ENCODE measurements at places on chromosomes 4 and X. TPM values are rescaled to one million over a fixed set of nuclear protein-coding genes. Genes with fewer than 3 reads are reported as not detected.
A peak's percentile ranks its signal among the peaks of the same experiment; 100 is the strongest.

- no peak for DNase-seq
These were observed 232.3 kb downstream of the PTTG2 start for GRCh38 chr4:38192516-38192915.

NUP62CL gene
- 0.14 TPM for total RNA-seq

APELA gene
- not detected for total RNA-seq

DHX15 gene
- 99.2 TPM for total RNA-seq

GRCh38 chr4:22031423-22031822 lies 82.9 kb upstream of the KCNIP4 start:
- DNase-seq = no peak

GRCh38 chrX:133838761-133839676 lies 146.4 kb downstream of the GPC3 start:
- DNase-seq = no peak

DNA sequence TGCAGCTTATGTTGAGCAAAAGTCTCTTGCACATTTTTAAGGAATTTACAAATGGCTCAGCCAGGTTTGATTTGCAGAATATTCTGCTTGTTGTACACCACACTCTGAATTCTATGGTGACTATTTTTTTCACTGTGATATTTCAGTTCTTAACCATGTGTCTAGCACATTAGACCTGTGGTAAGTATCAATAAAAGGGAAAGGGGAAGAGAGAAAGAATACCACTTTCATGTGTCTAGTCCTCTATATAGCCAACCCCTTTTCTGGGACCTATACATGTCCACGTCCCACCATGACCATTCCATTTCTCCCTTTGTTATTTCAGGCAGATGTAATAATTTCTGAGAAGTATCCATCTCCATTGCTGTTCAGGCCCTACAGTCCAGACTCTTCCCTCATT lies 121.3 kb upstream of the PNPLA4 start:
- DNase-seq = no peak

ANOS1 gene
- 3.1 TPM for total RNA-seq

- no peak for DNase-seq
These were observed 2.4 kb upstream of the GPR82 start for GRCh38 chrX:41721590-41721989.

- DNase-seq = peak; percentile 84
These were observed 593 bp downstream of the ELF4 start for GRCh38 chrX:130109429-130110378.

DNA sequence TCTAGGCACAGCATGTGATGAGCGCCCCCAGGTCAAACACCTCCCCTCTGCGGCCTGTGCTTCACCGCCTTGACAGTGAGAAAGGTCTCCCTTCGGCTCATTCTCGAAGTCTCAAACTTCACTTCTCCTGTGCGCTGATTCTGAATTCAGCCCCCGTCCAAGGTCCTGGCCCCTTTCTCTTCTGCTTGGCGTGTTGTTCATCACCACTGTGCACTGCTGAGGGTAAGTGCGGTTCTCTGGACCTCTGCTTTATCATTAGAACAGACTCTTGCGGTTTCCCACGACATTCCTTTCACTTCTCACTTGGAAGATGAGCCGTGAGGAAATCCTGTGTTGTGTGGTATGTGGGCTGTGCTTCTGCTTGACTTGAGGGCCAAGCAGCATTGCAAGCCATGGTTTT lies 11.9 kb downstream of the HTT-AS start:
- no peak for DNase-seq

- DNase-seq = no peak
These were observed 125.6 kb upstream of the TTC29 start for GRCh38 chr4:147071209-147071740.

ADH1A gene
- 2.0 TPM for total RNA-seq

DNA sequence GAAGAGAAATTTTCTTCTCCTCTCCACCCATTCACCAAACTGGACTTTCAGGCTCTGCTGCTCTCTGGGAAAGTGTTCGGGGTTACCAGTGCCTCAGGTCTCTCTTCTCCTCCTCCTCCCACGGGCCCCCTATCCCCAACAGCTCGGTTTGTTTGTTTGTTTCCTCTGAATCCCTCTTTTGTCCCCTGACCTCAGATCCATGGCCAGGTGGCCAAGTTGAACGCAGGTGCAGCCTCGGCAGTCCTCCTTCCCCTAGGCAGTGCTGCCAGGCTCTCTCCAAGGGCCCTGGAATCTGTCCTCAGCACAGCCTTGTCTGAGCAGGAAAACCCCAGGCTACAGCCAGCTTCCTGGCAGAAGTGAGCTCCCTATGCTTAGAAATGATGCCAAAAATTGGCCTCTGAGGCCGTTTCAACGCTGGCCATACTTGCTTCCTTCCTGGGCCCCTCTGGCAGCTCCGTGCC lies 60.0 kb downstream of the FHDC1 start:
- DNase-seq = no peak

DNA sequence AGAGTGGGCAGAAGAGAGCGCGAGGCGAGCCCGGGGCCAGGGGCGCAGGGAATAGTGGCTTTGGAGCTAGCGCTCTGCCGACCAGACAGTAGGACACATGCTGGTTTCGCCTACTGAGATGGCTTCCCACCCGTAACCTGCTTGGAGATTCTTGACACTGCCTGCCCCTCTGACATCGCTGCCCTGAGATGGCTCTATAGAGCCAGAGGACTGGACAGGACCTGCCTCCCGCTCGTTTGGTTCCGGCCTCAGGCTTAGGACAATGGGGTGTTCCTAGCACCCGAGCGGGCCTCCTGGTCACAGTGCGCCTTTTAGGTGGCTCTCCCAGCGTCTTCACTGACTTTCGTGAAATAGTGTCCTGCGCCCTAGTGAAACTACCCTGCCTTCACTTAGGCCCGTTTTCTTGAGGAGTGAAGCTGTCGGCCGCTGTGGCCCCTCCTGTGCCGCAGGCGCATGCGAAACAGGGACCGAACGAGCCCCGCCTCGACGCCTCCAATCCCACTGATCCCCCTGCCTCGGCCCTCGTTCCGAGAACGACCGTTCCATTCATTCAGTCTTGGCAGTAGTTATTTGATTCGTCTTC lies 608 bp downstream of the TAF1 start:
- DNase-seq = no peak

DNA sequence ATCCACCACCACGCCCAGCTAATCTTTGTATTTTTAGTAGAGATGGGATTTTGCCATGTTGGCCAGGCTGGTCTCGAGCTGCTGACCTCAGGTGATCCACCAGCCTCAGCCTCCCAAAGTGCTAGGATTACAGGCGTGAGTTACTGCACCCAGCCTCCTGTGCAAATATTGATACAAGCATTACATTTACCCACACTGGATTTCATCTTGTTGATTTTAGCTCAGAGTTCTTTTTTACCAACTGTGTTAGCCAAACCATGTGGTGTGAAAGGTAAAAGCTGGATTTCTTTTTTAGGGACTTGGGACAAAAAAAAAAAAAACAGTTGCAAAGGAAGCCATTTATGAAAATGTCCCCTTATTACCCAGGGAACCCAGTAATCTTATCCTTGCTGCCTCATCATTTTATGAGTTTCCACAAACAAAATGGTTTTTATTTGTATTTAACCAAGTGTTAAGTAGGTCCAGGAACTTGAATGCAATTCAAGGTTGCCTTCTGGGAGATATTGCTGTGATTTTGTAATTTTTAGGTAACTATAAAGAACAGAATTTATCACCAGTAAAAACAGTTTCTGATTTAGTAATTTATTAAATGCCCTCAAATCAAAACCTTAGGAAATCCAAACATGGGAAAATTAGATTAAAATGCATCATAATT lies 202.5 kb downstream of the PALLD start:
- no peak for DNase-seq

- DNase-seq = no peak
These were observed 58.9 kb downstream of the CHIC2 start for GRCh38 chr4:54005475-54005874.

- no peak for DNase-seq
These were observed 100.3 kb downstream of the TENM3 start for GRCh38 chr4:182343453-182343852.

DNA sequence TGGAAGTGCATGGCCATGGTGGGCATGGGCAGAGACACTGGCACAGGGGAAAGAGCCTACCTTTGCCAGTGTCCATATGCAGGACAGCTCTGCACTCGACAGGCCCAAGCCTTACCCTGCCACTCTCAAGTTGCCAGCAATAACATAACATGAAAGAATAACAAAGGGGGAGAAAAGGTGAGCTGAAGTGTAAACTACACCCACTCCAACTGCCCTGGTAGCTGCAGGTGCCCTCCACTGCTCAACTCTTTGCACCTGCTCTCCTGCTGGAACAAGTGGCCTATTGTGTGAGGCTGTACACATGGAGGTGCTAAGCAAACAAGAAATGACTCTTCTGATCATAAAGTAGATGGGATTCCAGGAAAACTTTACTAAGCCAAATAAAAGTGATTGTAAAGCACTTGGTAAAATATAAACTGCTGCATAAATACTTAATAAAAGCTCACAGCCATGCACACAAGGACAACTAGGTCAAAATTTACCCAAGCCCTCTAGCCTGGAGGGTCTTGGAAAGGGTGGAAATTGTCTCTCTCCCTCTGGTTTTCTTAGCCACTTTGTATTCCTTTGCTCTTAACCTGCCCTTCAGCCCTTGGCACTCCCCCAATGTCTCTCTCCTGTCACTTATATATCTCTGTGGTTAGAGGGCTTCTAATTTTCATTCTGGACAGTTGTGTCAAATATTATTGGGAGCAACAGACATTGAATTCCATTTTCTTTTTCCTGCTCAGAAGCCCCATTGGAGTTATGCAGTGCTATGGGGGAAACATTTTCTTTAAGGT lies 261.2 kb upstream of the GPC4 start:
- DNase-seq = no peak
